Lung (tissue), 17 donors: ENCODE measurements at places on chromosomes 6 and 20. TPM values are rescaled to one million over a fixed set of nuclear protein-coding genes. Genes with fewer than 3 reads are reported as not detected.

DNA sequence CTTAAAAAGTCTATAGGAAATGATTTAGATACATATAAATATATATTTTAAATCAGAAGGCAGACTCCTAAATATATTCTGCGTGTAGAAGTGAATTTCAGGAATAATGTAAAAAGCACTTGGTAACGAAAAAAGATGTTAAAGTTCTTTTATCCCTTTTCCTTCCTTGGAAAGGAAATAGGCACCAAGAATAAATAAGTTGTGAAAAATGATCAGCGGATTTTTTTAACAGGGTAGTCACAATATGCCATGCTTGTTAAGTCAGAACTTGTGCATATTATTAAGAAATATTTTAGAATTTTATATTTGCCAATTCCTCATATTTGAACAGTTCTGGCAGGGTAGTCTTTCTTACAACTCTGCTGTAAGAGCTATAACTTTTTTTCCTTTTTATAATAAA, 173.8 kb downstream of the CD83 start:
- DNase-seq, result no peak

- peak; percentile 7 for DNase-seq
Observed at GRCh38 chr20:12211361-12211760, 293.7 kb downstream of the BTBD3 start.

The FAM209B gene
- 1.3 TPM for polyA plus RNA-seq

The PXDC1 gene
- polyA plus RNA-seq, result 37.1 TPM
